Esophagus squamous epithelium (tissue), 5 donors: ENCODE measurements at places on chromosomes 5 and 9.

- no peak for DNase-seq
Observed at GRCh38 chr5:53010814-53011213, 21.7 kb downstream of the ITGA2 start.

DNA sequence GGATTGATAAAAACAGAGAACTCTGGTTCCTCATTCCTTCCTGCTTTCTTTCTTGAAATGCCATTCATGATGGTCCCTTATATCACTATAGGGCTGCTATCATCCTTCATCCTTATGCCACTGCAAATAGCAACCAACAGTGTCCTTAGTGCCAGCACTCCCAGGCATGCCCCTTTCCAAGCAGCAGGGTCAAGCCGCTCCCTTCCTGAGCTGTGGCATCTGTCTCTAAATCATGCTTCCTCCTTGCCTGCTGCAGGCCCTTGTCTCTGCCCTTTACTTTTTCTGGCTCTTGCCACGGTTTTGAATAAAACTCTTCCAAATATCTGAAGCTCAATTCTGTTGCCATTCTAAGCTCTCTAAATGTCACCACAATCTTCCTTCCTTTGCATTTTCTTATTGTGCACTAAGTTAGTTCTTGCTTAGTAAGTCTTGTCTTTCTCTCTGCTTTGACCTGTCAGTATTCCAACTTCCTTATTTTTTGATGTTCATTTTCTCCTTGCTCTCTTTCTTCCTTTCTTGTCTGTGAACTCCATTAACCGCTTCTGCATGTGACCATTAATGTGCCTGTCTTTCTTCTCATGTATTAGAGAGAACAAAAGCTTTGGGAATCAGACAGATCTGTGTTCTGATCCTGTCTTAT lies 19.9 kb downstream of the TLR4 start:
- no peak for DNase-seq

- DNase-seq, result no peak
Observed at GRCh38 chr9:38074441-38074961, 5.5 kb upstream of the SHB start.

GRCh38 chr9:107029146-107029545 lies 166.2 kb downstream of the ZNF462 start:
- no peak for DNase-seq

DNA sequence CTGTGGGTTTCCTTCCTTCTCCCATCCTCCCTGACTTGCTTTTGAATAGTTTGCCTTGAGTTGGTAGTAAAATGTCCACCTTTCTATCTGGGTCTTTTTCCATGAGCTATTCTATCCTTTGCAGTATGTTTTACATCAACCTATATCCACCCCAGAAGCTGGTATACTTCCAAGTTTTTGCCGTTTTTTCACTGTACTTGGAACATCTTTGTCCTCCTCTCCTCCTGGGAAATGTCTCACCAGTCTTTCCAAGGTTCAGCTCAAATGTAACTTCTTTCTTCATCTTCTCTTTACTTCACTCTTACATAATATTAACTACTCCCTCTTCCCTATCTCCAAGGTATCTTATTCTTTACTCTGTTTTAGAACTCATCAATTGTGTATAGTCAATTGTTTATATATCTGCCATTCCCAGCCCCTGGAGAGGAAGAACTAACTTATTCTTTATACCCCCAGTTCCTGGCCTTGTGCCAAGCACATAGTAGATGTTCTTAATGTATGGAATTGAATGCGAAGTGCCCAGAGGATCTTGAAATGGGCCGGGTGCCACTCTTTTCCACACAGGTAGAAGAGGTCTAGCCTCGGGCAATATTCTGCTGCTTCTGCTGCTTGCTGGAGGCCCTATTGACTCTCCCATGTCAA lies 34.9 kb upstream of the SLC1A3 start:
- no peak for DNase-seq

DNA sequence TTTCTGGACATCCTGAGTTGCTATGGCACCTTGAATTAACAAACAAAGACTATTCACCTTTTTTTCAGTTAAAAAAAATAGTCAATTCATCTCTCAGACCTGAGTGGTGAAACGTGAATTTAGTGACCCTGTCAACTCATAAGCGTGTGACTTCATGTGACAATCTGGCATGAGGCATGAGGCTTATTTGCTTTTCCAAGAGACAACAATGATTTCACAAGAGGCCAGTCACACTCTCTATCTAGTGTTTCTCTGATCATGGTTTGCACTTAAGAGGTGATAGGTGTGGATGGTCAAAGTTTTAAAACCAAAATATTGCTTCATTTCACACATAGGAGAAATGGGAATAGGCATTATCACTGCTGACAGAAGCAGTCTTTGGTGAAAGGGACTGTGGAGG lies 559.6 kb upstream of the ACO1 start:
- DNase-seq, result no peak

DNA sequence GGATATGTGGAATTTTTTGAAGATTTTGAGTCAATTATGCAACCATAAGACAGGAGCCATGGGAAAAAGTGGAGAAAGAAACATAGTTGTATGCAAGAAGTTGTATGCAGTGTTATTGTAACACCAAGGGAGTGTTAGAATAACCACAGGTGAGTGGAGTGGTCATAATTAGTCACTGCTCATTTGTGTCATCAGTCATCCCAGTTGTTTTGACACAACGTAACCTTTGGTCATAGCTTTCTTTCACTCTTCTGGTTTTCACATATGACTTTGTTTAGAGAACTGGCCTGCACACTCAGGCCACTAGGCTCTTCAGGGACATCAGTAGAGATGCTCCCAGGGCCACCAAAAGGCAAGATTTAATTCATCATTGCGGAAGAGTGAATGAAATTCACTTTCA lies 158.7 kb upstream of the HMHB1 start:
- no peak for DNase-seq

DNA sequence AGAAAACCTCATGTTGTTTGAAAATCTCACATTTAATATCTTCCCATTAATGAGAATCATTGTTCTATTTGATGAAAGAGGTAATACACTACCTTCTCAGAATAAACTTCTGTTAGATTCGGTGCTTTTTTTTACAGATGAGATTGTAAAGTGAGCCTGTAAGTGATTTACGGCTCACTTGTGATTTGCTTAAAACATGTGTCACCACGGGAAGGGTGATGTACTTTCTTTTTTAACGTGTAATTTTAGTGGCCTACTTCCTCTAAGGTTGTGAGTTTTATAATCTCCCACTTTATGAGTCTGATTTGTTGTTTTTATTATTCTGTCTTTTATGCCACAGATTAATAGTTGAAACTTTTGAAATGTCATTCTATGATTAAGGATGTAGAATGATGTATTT lies 15.9 kb downstream of the ANXA1 start:
- DNase-seq, result no peak

DNA sequence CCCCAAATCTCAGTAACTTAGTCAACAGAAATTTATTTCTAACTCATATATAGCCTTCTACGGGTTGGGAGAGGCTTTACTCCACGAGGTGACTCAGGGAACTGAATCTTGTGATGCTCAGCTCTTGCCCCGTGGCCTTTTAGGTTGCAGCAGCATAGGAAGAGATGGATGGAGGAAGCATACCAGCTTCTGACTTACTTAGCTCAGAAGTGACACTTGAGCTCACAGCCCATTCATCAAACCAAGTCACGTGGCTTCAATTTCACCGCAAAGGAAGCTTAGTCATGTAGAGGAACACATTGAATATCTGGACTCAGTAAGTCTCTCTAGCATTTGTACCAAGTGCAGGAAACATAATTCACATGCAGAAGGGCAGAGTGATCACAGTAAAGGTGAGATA lies 124.1 kb upstream of the KCNN2 start:
- no peak for DNase-seq

- DNase-seq, result no peak
Observed at GRCh38 chr5:150653762-150654556, 7.1 kb upstream of the MYOZ3 start.

DNA sequence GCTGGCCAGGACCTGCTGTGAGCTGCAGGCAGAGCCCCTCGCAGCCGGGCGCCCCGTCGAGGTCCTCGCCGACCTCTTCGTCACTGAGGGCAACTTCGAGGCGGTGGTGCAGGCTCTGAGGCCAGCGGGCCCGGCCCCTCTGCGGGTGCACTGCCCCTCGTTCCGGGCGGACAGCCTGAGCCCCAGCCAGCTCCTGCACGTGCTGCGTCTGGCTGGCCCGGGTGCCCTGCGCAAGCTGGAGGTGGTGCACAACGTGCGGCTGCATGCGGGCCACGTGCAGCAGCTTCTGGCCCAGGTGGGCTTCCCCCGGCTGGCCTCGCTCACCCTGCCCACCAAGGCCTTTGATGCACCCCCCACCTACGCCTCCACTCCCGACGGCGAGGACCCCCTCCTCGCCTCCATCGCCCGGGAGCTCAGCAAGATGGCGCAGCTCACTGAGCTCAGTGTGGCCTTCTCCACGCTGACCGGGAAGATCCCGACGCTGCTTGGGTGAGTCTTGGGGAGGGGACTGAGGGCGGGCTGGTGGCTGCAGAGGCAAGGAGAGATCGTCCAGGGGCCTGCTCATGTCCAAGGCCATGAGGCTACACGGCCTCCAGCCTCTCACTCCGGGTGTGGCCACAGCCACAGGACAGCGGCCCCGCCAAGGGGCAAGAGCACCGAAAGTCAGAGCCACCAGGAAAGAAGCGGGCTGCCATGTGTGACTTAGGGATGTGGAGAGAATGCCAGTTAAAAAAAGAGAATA lies 825 bp downstream of the LRRC14B start:
- DNase-seq, result no peak

DNA sequence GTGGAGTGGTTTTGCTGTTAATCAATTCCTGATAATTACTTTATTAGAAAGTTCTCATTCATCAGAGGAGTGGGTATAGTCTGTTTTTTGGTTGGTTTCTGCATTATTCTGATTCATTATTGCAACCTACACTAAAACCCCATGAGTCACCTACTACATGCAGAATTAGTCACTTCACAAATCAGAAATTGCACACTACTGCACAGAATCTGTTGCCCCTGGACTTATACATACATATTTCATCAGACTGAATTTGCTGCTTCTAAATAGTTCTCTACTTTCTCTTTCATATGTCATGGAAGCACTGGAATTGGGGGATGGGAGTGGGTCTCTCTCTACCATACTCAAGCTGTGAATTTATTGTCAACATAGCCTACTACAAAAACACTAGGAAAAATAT lies 585.1 kb downstream of the DNAH5 start:
- DNase-seq, result no peak

DNA sequence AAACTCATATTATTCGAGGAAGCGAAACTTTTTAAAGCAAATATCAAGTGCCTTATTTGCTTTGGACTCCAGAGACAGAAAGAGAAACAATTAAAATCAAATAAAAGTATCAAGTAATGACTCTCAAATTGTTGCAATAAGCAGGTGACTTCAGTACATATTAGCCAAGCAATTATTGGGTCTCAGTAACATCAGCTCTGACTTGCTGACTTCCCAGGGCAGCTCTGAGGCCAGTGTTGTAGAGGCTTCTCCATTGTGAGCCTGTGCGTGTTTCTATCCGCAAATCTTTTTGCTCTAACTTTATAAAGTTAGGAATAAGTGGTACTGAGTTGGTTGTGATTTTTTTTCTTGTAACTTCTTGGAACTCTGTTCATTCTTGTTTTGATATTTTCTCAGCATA lies 186.8 kb upstream of the PRLR start:
- no peak for DNase-seq

- no peak for DNase-seq
Observed at GRCh38 chr5:136457390-136458013, 92.2 kb upstream of the TRPC7 start.
